ENCODE measurements at places on chromosomes 2 and 18.

GRCh38 chr18:80154293-80154692 is 45.2 kb downstream of the ADNP2 start:
- DNase-seq: no peak

DNA sequence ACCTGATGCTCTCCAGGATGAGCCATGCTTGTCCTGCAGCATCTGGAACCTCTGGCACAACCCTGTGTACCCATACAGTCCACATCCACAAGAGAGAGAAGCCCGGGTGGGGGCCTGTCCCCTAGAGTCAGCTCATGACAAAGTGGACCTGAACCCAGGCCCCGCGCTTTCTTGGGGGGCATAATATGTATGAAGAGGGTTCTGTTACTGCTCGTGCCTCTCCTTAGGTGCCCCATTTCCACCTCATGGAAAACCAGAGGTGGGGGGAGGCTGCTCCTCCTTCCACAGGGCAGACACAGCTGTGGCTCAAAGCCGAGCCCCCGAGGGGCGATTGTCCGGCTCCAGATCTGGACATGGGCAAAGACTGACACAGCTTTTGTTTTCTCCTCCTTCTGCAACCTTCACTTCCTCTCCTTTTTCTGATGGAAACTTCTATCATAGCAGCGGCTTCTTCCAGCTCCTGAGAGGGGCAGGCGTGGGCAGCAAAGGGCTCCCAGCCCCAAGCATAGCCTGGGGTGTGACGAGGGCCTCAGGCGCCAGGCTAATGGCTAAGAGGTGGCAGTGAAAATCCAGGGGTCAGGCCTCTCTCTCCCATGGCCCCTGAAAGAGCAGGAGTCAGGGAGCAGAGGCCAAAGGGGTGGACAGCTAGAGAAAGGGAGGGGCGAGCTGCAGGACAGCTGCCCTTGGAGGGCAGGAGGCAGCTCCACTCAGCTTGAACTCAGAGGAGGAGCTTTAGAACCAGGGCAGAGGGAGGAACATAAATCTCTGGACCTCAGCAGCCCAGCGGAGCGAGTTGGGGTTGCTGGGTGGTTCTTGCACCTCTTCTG is 155.5 kb downstream of the ZFP36L2 start:
- no peak for DNase-seq

DNA sequence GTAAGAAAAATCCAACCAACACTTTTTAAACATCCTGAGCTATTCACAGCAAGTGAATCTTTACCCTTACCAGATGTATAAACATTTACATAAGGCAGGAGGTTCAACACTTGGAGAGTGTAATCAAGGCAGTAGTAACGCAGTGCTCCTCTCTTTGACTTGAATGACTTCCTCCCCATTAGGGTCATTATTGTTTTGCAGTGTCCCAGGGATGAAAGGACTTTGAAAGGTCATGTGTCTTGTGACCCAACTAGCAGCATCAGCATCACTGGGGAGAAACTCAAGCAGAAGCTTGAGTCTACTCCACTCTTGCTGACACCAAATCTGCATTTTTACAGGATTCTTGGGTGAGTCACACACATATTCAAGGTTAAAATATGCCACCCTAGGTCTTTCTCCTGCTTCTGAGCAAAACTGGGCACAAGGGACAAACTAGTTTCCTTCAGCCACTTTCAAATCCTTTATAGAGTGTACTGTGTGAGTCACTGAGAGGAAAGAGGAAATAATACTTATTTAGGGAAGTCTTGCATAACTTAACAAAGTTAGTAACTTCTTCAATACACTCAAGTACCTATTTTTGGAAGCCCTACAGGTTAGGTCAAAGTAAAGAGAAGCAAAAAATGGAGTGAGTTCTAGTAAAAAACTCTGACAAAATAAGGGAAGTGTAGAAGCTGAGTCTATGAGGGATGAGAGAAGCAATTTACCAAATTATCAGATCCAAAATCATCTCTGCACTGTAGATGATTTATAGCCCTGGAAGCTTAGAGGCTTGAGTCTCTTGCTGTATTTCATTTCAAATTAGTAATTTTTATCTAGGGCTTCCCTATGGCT is 51.0 kb upstream of the EML4 start:
- DNase-seq: no peak

- no peak for DNase-seq
Measured at GRCh38 chr2:239220341-239220740, 180.5 kb downstream of the HDAC4 start.

DNA sequence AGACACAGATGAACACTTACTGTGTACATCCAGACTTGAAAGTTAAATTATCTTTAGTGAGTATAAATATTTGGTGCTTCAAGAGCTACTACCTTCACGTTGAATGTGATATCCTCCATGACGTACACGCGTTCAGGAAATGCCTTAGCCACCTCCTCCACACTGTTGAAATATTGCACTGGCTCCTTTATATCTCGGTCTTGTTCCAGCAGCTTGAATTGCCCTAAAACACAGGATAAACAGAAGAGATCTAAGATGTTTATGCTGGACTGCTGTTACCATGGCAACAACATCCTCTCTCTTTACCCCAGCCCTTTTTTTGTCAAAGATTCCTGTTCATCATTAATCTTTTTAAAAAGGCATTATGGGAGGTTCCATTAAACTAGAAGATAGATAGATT is 120.3 kb downstream of the MEP1B start:
- no peak for DNase-seq

GRCh38 chr18:46939998-46940571 is 22.7 kb downstream of the KATNAL2 start:
- no peak for DNase-seq

DNA sequence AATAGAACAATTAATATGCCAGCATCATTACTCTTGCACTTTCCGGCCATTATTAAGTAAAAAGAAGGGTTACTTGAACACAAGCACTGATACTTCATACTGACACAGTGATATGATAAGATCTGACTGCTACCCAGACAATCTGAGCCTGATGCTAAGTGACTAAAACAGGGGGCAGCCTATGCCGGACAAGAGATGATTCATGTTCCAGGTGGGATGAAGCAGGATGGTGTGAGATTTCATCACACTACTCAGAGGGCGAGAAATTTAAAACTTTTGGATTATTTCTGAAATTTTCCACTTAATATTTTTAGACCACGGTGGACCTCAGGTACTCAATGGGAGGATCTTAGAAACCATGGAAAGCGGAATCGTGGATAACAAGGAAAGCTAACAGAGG is 61.7 kb downstream of the LIPG start:
- no peak for DNase-seq

DNA sequence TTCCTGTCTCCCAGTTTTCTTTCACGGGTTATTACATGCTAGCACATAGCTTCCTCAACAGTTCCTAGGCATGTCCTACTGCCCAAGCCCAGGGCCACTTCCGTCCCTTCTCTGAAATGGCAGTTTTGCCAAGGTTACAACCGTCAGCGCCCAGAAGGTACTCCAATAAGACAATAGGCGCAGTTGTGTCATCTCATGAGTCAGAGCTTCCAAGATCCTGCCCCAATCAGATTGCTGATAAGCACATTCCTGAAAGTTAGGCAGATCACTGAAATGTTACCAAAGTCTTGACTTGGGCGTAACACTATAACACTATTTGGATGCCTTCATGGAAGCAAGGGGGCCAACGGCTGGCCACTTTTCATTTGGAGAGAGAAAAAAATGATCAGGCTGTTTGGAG is 34.2 kb downstream of the GKN2 start:
- DNase-seq: no peak

DNA sequence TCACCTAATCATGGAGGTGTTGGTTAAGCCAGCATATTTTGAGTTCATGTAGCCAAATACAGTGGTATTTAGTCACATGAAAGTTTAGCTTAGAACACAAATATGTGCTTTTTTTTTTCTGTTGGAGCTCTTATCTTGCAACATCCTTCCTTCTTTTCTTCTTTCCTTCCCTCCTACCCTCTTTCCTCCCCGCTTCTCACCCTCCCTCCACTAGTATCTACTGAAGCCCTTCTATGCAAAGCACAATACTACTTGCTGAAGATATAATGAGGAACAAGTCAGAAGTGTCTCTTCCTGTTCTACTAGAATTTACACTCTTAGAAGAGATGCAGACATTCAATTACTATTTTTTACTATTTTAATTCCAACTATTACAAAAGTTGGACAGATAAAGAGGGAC is 105.0 kb upstream of the ITGA4 start:
- DNase-seq: no peak

GRCh38 chr2:136069773-136070172 is 48.2 kb downstream of the CXCR4 start:
- DNase-seq: no peak

All from globus pallidus (tissue), 1 donor.